Kidney capillary endothelial cell (primary cell): ENCODE measurements at places on chromosomes 7 and 10.

GRCh38 chr7:21618706-21619105 is 75.9 kb downstream of the DNAH11 start:
- DNase-seq: no peak

GRCh38 chr7:69246758-69247157 is 351.5 kb upstream of the AUTS2 start:
- no peak for DNase-seq

- no peak for DNase-seq
Measured at GRCh38 chr7:132402096-132402495, 174.2 kb downstream of the PLXNA4 start.

- DNase-seq: no peak
Measured at GRCh38 chr10:121294630-121295029, 303.6 kb downstream of the FGFR2 start.

- DNase-seq: peak; percentile 32
Measured at GRCh38 chr10:119608316-119609155, 11.8 kb upstream of the TIAL1 start.
